Urinary bladder (tissue), 4 donors: ENCODE measurements at places on chromosomes 6 and 20. TPM values are rescaled to one million over a fixed set of nuclear protein-coding genes. Genes with fewer than 3 reads are reported as not detected.

- DNase-seq, result no peak
Measured at GRCh38 chr20:32664012-32664677, 9.6 kb downstream of the C20orf203 start.

GRCh38 chr6:54598787-54599313, 247.7 kb upstream of the FAM83B start:
- no peak for DNase-seq

- no peak for DNase-seq
Measured at GRCh38 chr20:45052698-45053429, 48.1 kb downstream of the KCNS1 start.

GRCh38 chr20:33769043-33769442, 37.2 kb downstream of the ZNF341 start:
- no peak for DNase-seq

- no peak for DNase-seq
Measured at GRCh38 chr6:156080371-156080770, 624.7 kb upstream of the NOX3 start.

DNA sequence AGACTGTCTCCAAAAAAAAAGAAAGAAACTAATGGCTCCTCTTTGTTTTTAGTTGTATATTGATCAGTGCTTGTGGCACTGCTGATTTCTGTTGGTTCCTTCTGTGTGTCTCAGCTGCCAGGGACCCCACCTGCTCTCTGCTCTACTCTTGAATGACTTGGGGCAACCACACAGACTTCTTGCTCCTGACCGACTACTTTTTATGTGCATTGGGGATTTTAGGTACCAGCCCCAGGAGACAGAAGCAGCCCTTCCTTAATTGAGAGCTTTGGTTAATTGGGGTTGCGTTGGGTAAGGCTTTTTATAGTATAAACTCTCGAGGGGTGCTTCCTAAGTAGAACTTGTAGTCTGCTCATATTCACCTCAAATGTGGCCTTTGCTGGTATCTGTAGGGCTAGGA, 6.9 kb downstream of the STK35 start:
- no peak for DNase-seq

DNA sequence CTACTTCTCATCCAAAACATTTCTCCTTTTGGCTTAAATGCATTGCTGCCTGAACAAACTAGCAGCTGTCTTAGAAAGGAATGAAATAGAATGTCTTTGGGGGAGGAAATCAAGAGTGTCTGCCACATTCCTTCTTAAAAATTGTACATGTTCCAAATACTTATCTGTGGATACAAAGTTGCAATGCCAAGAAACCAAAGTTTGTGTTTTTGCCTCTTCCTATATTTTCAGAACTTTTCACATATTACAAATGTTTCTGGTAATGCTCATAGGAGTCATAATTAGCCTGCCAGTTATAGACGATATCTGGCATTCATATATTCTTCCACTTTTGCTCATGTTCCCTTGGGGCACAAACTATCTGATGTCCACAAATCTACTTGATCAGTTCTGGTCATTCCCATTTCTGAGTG, 165.5 kb upstream of the BMP5 start:
- no peak for DNase-seq

Gene DEFB124
- not detected for total RNA-seq

Gene CLDN20
- not detected for total RNA-seq

Gene CRISP3
- 31.8 TPM for total RNA-seq

Gene ARG1
- total RNA-seq, result 1.1 TPM
